ENCODE measurements at places on chromosomes 3 and 15. TPM values are rescaled to one million over a fixed set of nuclear protein-coding genes. Genes with fewer than 3 reads are reported as not detected.

The ZNF860 gene
- 1.2 TPM for total RNA-seq

The GOLGA6L7 gene
- not detected for total RNA-seq

The ROBO2 gene
- not detected for total RNA-seq

The CDHR4 gene
- 0.29 TPM for total RNA-seq

The PIERCE2 gene
- 4.8 TPM for total RNA-seq

The JAGN1 gene
- 67.9 TPM for total RNA-seq

The SNX4 gene
- 27.1 TPM for total RNA-seq

The CCDC39 gene
- not detected for total RNA-seq

The XCR1 gene
- total RNA-seq: not detected

The GPR160 gene
- total RNA-seq: 2.2 TPM

The GOLGA8K gene
- total RNA-seq: 0.71 TPM

The CD200 gene
- not detected for total RNA-seq

The EPHB1 gene
- total RNA-seq: 0.16 TPM
